NAMALWA (cell line): ENCODE measurements at places on chromosomes 11 and 22.

DNA sequence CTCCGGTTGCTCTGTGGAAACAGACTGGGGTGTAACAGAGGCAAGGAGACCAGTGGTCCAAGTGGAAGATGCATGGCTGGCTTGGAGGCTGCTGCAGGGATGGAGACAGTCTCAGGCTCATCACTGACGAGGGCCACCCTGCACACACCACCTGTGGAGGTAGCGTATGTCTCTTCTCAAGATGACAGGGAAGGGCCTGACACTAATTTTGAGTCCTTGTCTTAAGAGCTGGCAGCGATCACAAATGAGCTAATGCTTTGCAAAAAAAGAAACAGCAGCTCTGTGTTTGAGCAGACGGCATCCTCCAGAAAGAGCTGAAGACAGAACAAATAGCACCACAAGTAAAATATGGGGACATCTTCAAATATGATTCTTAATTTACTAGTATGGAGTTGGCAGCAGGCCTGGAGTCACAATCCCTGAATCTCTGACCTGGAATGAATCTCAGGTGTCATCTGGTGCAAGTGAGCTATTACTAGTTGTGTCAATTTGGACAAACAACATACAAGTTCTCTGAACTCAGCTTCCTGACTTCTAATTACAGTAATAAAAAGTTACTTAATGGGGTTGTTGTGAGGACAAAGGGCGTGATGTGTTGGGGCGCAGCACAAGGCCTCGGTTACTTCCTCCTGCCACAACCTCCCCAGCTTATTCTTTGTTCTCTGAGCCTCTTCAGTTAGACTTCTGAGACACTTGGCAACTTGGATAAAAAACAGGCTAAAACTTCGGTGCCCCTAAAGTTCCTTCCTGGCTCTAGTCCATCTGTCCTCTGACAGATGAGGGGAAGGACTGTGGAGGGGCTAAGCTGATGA lies 95.2 kb upstream of the BID start:
- DNase-seq, result no peak

DNA sequence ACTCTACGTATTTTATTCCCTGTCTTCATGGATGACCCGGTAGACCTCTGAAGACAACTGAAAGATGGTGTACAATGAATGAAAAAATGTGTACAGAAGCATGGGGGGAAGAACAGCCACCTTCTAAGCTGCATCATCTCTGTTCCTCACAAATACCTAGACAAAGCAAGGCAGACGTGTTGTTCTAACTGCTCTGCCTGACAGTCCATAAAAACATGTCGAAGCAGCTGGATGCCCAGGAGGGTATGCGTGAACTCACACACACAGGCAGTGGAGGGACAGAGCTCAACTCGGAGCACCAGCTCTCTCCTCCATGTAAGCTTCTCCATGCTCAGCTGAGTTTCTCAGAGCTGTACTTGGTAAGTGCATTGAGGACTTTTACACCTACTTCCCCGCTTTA lies 327.4 kb downstream of the CTTN start:
- no peak for DNase-seq

DNA sequence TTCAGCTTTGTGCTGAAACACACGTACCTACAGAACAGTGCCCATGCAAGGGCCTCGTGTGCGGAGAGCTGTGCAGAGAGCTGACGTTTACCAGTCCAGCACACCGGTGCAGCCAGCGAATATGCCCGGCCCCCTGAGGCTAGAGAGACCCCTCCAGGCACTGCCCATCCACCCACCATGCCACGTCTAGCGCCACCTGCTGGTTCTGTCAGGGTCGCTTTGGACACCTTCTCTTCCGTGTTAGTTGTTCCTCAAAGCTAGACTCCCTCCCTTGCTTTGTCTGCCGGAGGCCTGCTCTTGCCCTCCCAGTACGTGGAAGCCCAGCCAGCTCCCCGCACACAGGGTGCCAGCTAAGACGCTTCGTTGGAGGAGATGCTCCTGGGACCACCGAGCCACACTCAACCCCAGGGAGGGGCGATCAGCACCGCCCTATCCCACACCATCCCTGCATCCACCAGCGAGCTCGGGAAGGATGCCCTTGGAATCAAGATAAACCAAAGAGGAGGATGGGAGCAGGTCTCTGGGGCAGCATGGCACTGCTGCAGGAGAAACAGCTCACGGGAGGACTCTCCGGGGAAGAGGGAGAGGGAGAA lies 43.4 kb downstream of the CPT1A start:
- DNase-seq, result peak; percentile 55

DNA sequence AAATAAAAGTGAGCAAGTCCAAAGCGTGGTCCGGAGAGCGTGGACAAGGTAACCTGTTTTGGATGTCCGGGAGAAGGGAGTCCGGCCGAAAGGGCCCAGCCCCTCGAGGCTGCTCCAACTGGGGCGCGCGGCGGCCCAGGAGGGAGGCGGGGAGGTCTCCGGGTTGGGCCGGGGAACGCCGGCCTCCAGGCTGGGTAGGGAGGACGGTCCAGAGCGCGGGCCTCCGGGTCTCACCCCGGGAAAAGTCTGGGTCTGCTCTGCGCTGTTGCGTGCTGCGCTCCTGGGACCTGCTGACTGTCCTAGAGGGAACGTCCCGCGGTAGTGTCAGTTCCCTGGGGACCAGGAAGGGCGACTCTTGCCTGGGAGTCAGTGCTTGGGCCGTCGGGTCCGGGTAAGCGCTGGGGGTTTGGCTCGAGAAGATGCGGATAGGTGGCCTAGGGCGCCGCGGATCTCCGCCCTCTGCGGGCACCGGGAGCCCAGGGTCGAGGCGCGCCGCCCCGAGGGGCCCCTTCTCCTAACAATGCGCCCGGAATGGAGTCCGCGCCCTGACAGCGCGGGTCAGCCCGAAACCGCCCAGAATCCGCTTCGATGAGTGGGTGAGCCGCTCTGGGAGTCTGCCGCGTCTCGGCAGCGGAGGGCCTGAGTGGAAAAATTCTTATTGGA lies 988 bp upstream of the FLI1 start:
- no peak for DNase-seq

- no peak for DNase-seq
These were observed 301.1 kb downstream of the SHANK2 start for GRCh38 chr11:70951139-70951804.

DNA sequence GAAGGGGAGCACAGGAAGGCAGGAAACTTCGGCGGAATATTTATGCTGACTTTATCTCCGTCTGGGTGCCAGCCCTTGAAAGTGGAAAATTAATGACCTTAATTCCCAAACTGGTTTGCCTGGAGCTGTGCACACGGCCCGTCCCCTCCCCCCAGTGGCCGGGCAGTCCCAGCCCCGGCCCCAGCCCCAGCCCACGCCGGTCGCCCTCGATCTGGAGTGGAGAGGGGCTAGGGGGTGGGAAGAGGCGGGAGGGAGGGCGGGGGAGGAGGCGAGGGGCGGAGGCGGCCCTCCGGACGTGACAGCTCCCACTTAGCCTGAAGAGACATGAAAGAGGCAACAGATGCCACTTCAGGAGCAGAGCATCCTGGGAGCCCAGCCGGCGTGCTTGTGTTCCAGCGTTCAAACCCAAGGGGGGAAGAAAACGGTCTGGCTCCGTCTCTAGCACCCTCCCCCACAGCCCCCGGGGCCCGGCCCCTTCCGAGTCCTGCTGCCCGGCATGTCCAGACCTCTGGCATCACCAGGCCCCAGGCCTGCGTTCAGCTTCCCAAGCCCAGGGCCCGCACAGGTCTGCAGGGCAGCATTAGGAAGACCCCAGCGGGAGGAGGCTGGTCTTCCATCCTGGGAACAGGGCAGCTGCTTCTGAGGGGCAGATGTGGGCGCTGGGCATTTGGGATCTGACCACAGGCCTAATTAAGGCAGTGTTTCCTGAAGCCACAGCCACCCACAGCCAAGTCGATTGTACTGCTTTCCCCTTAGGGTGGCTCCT lies 20.0 kb upstream of the LMO1 start:
- no peak for DNase-seq

GRCh38 chr11:121467965-121468364 lies 15.2 kb upstream of the SORL1-AS1 start:
- no peak for DNase-seq
